ENCODE measurements at places on chromosomes 7 and 10.
A peak's percentile ranks its signal among the peaks of the same experiment; 100 is the strongest.

GRCh38 chr10:48818861-48819520 lies 120.6 kb downstream of the LRRC18 start:
- no peak for DNase-seq

GRCh38 chr10:112834751-112835181 lies 115.3 kb upstream of the TCF7L2 start:
- DNase-seq: no peak

DNA sequence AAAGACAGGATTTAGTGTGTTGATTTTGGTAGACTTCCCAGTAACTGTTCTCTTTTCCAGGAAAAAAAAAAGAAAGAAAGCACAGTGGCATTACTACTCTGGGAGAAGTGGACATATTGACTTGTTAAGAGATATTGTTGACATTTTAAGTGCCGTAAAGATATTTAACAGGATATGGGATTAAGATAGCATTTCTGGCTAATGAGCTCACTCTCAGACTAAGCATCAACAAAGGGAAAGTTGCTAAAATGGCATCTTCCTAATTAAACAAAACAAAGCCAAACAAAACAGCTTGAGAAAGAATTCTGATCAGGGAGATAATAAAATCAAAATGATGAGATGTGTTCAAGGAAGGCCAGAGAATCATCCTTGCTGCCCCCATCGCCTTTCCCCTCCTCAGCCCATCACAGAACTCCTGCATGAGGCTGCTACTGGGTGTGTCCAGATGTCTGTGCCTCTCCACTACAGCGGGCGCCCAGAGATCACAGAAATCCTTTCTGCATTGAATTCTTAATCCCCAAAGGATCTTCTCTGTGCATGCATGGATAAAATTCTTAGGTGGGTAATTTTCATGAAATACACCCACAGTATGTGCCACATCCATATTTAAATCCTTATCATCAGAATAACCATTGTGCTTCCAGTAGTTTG lies 270.5 kb downstream of the POU6F2 start:
- DNase-seq: no peak

DNA sequence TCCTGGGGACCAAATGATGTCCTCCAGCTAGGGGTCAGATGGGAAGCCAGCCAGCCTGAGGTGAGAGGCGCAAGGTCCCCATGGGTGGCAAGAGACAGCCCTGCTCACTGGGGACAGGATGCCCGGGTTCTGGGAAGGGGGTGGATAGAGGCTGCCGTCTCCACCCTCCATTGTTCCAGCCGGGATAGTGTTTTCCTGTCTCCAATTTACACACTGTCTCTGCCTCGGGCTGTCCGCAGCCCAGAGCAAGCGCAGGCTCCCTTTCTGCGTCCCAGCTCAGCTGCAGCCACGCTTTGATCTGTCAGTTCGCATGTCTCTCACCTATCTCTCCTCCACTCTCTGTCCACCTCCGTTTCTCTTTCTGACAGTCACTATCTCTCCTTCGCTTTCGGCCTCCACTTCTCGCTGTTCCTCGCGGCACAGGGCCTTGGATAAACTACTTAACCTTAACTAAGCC lies 2.1 kb downstream of the EPHB4 start:
- no peak for DNase-seq

DNA sequence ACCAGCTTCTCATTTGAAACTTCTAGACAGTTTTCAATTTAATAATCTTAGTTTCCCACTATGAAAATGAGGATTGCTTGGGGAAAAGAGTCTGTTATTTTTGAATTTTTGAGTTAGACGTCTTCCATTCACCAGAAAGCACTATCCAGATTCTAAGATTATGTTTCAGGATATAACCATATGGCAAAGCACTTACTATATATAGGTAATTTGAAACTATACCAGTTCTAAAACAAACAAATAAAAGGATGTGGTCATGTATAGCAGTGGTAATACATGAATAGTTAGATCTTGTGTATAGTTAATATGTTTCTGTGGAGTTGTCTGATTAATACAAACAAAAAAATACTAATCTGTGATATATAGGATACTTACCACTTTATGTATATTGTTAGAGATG lies 320.0 kb downstream of the EXOC4 start:
- no peak for DNase-seq

DNA sequence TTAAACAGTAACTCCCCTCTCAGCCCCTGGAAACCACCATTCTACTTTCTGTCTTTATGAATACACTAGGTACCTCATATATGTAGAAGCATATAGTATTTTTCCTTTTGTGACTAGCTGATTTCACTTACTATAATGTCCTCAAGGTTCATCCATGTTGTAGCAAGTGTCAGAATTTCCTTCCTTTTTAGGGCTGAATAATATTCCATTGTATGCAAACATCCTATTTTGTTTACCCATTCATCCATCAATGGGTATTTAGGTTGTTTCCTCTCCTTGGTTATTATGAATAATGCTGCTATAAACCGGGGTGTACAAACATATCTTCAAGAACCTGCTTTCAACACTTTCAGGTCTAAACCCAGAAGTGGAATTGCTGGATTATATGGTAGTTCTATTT lies 125.3 kb downstream of the SGMS1 start:
- no peak for DNase-seq

- DNase-seq: no peak
These were observed 161.9 kb downstream of the DNAJB6 start for GRCh38 chr7:157498657-157499056.

- DNase-seq: no peak
These were observed 7.0 kb upstream of the DLX6 start for GRCh38 chr7:96998333-96998732.

- peak; percentile 100 for DNase-seq
These were observed 65.0 kb downstream of the STK17A start for GRCh38 chr7:43647673-43648472.

GRCh38 chr10:27948186-27948585 lies 50.7 kb downstream of the ODAD2 start:
- no peak for DNase-seq

GRCh38 chr7:28984631-28985030 lies 26.5 kb upstream of the TRIL start:
- peak; percentile 86 for DNase-seq

DNA sequence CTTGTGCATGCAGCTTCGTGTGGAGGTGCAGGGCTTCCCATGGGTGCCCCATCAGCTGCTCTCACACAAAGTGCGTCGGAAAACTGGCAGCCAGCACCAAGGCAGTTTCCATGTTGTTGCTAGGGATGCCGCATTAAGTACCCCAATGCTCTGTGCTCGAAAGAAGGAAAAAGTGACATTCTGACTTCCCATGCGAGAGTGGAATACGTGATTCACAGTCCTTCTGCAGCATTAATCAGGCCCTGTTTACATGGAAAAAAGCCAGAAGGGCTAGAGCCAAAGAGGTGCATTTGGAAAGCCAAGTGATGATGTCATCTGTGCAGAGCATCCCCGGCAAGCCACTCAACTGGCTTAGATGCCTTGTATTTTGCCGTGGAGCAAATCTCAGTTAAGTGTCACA lies 258.3 kb downstream of the GATA3 start:
- DNase-seq: no peak

DNA sequence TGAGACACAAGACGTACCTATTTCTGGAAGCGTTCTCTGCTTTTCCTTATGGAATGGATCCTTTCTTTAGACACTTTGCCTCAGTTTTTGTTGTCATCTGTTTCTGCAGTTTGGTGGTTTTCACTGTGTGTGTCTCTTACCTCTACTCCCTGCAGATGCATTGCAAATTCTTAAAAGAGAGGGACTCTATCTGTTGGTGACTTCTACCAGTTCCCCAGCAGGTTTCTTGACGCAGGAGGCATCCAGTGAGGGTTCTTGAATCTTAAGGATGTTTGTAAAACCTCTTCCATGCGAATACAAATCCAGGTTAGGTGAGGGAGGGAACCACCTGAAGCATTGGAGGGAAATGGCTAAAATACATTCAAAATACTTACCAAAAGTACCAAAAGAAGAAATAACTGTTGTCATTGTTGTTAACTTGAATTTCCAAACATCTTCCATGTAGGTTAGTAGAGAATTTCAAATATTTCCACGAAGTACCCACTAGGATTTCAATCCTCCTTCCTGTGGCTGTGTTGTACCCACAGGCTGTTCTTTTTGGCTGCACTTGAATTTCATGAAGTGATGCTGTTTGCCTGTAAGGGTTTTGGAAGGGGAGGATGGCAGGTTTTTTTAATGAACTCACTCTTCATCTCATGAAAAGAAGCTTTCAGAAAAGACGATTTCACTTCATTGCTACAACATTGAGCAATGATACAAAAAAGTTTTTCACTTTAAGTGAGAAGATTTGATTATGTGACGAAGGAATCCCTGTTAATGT lies 32.2 kb downstream of the PLXDC2 start:
- DNase-seq: no peak

- DNase-seq: no peak
These were observed 59.9 kb downstream of the ADARB2 start for GRCh38 chr10:1677307-1677939.

DNA sequence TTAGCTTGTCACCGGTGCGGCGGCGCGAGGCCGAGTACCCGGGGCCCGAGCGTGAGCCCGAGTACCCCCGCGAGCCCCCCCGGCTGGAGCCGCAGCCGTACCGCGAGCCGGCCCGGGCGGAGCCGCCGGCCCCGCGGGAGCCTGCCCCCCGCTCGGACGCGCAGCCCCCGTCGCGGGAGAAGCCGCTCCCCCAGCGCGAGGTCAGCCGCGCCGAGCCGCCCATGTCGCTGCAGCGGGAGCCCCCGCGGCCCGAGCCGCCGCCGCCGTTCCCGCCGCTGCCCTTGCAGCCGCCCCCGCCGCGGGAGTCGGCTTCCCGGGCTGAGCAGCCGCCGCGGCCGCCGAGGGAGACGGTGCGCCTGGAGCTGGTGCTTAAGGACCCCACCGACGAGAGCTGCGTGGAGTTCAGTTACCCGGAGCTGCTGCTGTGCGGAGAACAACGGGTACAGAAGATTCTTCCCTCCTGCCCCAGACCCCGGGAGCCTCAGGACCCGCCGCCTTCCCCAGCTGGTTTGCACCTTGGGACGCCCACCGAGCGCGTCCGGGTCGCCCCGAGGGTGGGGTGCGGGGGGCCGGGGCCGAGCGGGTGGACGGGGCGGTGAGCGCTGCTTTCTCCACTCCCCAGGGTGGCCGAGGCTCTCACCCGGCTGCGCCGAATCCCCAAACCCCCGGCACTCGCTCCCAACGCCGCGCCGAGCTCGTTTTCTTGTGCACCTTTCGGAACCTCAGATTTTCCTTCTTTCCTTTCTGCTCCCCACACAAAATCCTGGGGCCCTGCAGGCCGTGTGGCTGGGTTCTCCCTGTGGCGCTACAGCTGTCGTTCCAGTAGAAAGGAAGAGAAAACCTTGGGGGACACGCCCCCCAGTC lies 708 bp downstream of the UBN2 start:
- no peak for DNase-seq

GRCh38 chr7:88018501-88018900 lies 84.5 kb downstream of the ADAM22 start:
- no peak for DNase-seq

DNA sequence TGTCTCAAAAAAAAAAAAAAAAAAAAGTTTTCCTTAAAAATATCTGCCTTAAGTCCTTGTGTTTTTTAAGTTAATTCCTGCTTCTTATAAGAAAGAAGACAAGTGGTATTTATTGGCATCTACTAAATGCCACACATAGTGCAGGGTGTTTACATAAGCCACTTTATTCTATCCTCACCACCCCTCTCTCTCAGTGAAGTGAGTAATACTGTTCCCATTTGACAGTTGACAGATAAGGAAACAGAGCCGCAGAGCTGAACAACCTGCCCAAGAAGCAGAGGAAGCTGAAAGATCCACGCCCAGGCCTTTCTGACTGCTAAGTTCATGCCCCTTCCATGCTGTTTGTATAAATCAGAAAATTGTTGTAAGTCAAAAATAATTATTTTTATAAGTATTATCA lies 54.1 kb downstream of the ABLIM1 start:
- DNase-seq: no peak

- DNase-seq: peak; percentile 24
These were observed 547.8 kb downstream of the SORCS3 start for GRCh38 chr10:105188737-105189462.

All from HS-5 (cell line).